Upper lobe of right lung (tissue), 1 donor: ENCODE measurements at places on chromosomes 1 and 21. TPM values are rescaled to one million over a fixed set of nuclear protein-coding genes. Genes with fewer than 3 reads are reported as not detected.

The TDRD5 gene
- 0.17 TPM for total RNA-seq

The MYBPH gene
- total RNA-seq: not detected

The PTPRU gene
- total RNA-seq: 45.5 TPM

DNA sequence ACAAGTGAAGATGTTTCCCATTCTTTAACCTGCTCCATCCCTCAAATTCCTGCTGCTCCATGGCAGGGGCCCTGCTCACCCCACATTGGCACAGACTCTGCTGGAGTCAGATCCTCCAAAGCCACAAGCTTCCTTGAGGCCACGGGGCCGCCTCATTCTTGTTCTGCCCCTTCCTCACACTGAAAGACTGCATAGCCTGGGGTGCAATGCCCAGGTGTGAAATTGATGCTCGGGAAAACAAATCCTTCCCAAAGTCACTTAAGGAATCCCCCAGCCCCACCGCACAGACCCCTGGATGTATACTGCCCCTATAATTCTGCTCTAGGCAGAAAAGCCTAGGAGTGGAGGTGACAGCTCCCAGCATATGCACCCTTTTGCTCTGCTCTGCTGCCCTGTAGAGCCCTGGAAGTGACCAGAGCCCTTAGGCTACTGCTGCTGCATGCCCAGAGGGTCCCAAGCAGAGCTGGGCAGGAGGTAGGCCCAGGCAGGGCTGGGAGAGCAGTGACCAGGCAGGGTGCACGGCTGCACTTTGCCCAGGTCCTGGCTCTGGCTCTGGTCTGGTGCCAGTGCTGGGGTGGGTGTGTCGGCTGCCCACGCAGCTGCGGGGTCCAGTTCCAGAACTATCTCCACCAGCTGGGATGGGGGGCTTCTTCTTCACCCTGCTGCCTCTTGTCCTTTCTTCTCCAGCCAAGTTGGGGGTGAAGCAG, 1.6 kb downstream of the HES2 start:
- no peak for DNase-seq
- H3K27ac ChIP-seq: no peak overlapping the region
- peaks cover 18% of the 10 kb centered on the region for H3K4me1 ChIP-seq
- peaks cover 84% of the 10 kb centered on the region for H3K27me3 ChIP-seq
- no peaks in the 10 kb centered on the region for H3K36me3 ChIP-seq
- H3K4me3 ChIP-seq: no peak overlapping the region

The TUFT1 gene
- total RNA-seq: 13.3 TPM

- no peak overlapping the region for H3K4me3 ChIP-seq
- no peak overlapping the region for H3K27ac ChIP-seq
- no peaks in the 10 kb centered on the region for H3K27me3 ChIP-seq
- no peaks in the 10 kb centered on the region for H3K4me1 ChIP-seq
- H3K36me3 ChIP-seq: no peaks in the 10 kb centered on the region
Measured at GRCh38 chr1:44100183-44100868, 18.3 kb upstream of the KLF17 start.

GRCh38 chr1:53590531-53591515, 131.6 kb downstream of the DMRTB1 start:
- DNase-seq: no peak
- no peak overlapping the region for H3K27ac ChIP-seq
- H3K36me3 ChIP-seq: no peaks in the 10 kb centered on the region

DNA sequence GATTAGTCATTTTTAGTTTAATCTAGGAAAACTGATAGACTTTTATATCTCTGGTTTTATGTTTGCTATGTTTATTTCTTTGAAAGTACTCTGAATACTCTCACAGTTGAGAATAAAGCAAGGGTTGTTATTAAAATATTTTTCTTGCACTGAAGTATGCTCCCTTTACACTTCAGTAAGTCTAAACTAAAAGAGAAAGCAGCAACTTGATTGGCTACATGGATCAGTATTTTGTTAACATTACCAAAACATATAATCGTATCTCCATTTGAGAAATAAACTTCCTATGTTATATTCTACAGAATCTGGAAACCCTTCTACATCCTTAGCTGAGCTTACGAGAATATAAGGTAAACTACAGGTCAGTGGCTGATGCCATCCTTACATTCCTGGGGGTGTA, 149.5 kb upstream of the HP1BP3 start:
- no peak overlapping the region for H3K27ac ChIP-seq
- H3K27me3 ChIP-seq: no peaks in the 10 kb centered on the region
- peaks cover 7% of the 10 kb centered on the region for H3K36me3 ChIP-seq
- no peak for DNase-seq
- H3K4me3 ChIP-seq: no peak overlapping the region
- no peaks in the 10 kb centered on the region for H3K4me1 ChIP-seq

- no peaks in the 10 kb centered on the region for H3K27me3 ChIP-seq
- peaks cover 14% of the 10 kb centered on the region for H3K36me3 ChIP-seq
- H3K27ac ChIP-seq: no peak overlapping the region
- H3K4me1 ChIP-seq: no peaks in the 10 kb centered on the region
Measured at GRCh38 chr1:227777646-227778045, 37.8 kb upstream of the PRSS38 start.

- H3K4me3 ChIP-seq: no peak overlapping the region
- peaks cover 11% of the 10 kb centered on the region for H3K4me1 ChIP-seq
- no peaks in the 10 kb centered on the region for H3K27me3 ChIP-seq
- no peaks in the 10 kb centered on the region for H3K36me3 ChIP-seq
- DNase-seq: no peak
- peak overlapping the region; percentile 65 for H3K27ac ChIP-seq
Measured at GRCh38 chr1:40803447-40803846, 19.9 kb downstream of the KCNQ4 start.

DNA sequence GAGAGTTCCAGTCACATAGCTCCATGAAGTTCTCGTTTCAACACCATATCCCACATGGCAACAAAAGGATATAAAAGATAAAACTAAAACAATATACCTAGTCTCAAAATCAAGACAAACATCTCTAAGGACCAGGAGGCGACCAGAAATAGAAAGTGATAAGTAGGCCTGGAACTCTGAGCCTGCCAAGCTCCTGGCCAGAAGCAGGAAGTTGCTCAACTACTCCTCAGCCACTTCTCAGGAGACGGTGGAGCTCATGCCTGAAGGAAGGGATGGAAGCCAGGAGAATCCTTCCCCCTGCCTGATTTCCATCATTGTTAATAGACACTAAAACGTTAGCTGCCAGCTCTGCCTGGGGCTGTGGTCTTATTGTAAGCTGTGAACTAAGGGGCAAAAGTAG, 94.7 kb downstream of the DISP1 start:
- H3K27ac ChIP-seq: peak overlapping the region; percentile 27
- DNase-seq: no peak
- H3K4me1 ChIP-seq: peaks cover 11% of the 10 kb centered on the region
- no peak overlapping the region for H3K4me3 ChIP-seq
- no peaks in the 10 kb centered on the region for H3K27me3 ChIP-seq

DNA sequence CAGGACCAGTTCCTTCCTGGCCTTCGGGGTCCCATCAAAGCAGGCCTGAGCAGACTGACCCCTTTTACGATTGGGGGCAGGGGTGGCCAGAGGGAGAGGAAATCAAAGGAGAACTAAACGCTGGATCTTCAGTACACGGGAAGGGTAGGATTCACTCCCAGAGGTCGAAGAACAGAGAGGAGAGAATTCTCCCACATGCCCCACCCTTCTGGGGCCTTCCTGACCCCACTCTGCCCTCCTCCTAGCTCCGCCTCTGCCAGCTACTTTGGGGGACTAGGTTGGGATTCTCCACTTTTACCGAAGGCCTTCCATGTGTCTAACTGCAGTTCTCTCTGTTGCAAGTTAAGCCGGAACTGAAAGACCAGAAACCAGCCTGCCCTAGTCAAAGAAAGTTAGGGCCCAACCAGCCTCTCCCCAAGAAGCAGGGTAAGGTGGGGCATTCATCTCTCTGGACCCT, 654 bp upstream of the ARHGEF2 start:
- H3K27ac ChIP-seq: peak overlapping the region; percentile 93
- H3K36me3 ChIP-seq: peaks cover 2% of the 10 kb centered on the region
- H3K27me3 ChIP-seq: no peaks in the 10 kb centered on the region
- no peak for DNase-seq
- H3K4me3 ChIP-seq: peak overlapping the region; percentile 91

DNA sequence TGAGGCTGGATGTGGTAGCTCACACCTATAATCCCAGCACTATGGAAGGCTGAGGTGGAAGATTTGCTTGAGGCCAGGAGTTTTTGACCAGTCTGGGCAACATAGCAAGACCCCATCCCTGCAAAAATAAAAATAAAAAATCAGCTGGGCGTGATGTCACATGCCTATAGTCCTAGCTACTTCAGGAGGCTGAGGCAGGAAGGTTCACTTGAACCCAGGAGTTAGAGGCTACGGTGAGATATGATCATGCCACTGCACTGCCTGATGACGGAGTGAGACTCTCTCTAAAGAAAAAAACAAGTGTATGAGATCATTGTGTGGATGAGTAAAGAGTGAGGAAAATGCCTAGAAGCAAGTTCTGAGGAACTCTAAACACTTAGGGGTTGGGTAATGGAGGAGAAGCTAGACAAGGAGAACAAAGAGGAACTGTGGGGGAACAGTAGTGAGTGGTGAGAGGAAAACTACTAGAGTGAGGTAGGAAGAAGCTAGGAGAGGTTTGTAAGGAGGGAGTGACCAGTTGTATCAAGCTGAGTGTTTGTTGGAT, 17.0 kb downstream of the CLIC4 start:
- H3K4me3 ChIP-seq: no peak overlapping the region
- peak overlapping the region; percentile 56 for H3K27ac ChIP-seq
- no peaks in the 10 kb centered on the region for H3K36me3 ChIP-seq
- DNase-seq: no peak

- no peaks in the 10 kb centered on the region for H3K27me3 ChIP-seq
- no peaks in the 10 kb centered on the region for H3K4me1 ChIP-seq
- H3K27ac ChIP-seq: no peak overlapping the region
- DNase-seq: no peak
- H3K36me3 ChIP-seq: no peaks in the 10 kb centered on the region
- no peak overlapping the region for H3K4me3 ChIP-seq
Measured at GRCh38 chr1:102531036-102531435, 534.3 kb upstream of the OLFM3 start.

- peaks cover 3% of the 10 kb centered on the region for H3K4me1 ChIP-seq
- H3K4me3 ChIP-seq: no peak overlapping the region
- H3K27ac ChIP-seq: no peak overlapping the region
- DNase-seq: no peak
- no peaks in the 10 kb centered on the region for H3K27me3 ChIP-seq
Measured at GRCh38 chr1:247421074-247421473, 5.1 kb downstream of the NLRP3 start.

DNA sequence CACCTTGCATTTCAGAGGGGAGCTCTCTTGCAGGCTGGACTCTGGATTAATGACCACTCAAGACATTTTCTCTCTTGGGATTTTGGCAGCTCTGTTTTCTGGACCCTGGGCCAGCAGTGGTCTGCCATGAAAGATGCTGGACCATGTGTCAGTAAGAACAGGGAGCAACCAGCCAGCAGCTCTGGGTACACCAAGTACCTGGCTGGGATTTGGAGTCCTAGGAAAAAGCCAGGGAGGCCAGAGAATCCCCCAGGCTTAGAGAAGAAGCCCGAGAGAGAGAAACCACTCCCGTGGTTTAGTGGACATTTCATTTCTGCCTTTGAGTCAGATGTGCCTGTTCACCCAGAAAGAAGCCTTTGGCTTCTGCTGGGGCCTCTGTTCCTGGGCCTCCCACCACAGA, 2.5 kb downstream of the NFASC start:
- no peak overlapping the region for H3K4me3 ChIP-seq
- H3K27ac ChIP-seq: no peak overlapping the region

- no peaks in the 10 kb centered on the region for H3K27me3 ChIP-seq
- H3K4me3 ChIP-seq: no peak overlapping the region
- DNase-seq: no peak
- H3K4me1 ChIP-seq: no peaks in the 10 kb centered on the region
Measured at GRCh38 chr1:170461762-170462384, 70.1 kb upstream of the GORAB start.

GRCh38 chr1:107900090-107900945, 64.7 kb downstream of the VAV3 start:
- no peaks in the 10 kb centered on the region for H3K36me3 ChIP-seq
- no peak for DNase-seq
- no peaks in the 10 kb centered on the region for H3K27me3 ChIP-seq
- no peak overlapping the region for H3K4me3 ChIP-seq

The RGS13 gene
- total RNA-seq: 4.7 TPM

DNA sequence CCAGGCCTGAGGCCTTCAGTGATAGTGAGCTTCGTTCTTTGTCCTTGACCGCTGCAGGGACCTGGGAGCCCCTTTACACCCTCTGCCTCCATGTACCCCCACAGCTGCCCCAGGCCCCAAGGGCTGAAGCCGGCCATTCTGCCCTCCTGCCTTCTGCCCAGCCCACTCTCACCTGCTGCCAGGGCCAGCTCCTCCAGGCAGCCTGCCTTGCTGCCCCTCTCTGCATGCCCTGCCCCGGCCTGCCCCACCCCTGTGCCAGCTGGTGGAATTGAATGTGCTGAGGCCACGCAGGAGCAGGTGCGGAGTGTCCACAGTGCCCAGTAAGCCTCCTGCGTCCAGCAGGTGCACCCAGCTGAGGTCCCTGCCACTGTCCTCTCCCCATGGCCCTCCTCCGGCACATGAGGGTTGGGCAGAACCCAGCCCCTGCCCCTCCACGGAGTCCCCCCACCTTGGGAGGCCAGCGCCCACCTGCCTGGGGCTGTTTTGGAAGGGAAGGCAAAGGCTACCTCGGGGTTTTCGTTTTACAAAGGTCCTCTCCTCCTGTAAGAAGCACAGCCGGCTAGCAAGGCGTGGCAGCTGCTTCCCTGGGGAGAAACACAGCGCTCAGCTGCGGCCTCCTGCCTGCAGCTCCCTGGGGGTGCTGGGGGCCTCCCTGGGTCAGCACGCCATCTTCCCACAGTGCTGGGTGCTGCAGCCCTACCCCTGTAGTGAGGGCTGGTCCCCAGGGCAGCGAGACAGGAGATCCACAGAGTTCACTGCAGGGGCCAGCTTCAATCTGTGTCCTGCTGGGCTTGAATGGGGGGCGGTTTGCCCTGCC, 21.0 kb downstream of the MMEL1 start:
- DNase-seq: peak; percentile 53
- H3K27ac ChIP-seq: no peak overlapping the region
- H3K36me3 ChIP-seq: no peaks in the 10 kb centered on the region
- H3K27me3 ChIP-seq: no peaks in the 10 kb centered on the region
- peaks cover 5% of the 10 kb centered on the region for H3K4me1 ChIP-seq

DNA sequence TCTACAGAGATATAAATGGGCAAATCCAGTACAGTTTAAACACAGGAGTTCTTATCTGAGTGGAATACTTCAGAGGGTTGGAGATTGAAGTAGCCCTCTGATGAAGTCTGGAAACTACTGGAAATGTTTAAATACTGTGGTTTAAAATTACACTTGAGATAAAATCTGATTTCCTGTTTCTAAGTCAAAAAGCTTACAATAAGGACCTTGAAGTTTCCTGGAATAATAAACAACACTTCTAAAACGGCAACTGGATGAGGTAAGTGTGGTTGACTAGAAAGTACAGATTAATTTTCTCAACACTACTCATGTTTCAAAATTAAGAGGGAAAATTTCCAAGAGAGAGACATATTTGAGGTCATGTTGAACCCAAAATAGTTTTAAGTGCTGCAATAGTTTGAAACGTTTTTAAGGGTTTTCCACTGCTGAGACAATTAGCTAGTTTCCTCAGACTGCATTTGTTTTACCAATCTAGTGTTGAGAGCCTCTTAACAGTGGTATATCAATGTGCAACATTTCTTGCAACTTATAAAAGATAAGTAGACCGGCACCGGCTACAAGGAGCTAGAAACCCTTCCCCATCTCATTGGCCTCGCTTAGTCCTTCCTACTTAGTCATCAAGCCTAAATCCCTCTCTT, 27.4 kb downstream of the KCNA3 start:
- no peak for DNase-seq
- peaks cover 47% of the 10 kb centered on the region for H3K4me1 ChIP-seq
- H3K4me3 ChIP-seq: no peak overlapping the region
- H3K27ac ChIP-seq: peak overlapping the region; percentile 49
- H3K36me3 ChIP-seq: no peaks in the 10 kb centered on the region

The CFH gene
- total RNA-seq: 78.5 TPM
